ENCODE measurements at places on chromosomes 7 and 10.

GRCh38 chr10:15069230-15069629, 19.3 kb downstream of the ACBD7 start:
- DNase-seq, result no peak

DNA sequence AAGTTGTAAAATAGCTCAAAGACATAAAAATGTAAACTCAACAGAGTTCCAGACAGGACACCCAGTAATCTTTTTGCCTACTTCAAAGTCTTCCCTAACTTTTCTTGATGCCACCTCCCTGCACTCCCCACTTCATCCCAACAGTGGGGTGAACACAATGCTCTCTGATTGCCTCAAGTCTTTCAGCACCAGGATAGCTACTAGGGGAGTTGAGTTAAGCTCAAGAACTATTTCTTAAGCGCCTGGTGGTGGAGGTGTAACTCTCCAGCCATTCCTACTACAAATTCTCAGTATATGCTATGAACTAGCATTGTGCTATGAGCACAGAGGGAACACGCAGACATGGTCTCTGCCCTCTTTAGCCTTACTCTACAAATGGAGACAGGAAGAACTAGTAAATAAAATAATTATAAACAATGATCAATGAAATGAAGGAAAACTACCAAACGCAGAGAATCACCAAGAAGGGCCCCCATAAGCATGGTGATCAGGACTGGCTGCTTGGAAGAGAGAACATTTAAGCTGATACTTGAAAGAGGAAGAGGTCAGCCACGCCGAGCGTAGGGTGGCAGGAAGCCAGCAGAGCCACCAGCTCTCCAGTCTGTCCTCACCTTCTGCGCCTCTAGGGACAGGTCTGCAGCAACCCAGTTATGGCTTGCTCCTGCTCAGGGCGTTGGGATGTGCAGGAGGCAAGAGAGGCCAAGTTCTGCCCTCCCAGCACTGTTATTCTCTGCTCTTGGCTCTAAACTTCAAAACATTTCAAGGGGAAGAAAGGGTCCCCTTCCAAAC, 16.7 kb upstream of the FRA10AC1 start:
- DNase-seq, result no peak

GRCh38 chr7:148222721-148223120, 367.8 kb upstream of the C7orf33 start:
- no peak for DNase-seq

- DNase-seq, result no peak
Observed at GRCh38 chr10:62443866-62444265, 69.7 kb downstream of the ZNF365 start.

DNA sequence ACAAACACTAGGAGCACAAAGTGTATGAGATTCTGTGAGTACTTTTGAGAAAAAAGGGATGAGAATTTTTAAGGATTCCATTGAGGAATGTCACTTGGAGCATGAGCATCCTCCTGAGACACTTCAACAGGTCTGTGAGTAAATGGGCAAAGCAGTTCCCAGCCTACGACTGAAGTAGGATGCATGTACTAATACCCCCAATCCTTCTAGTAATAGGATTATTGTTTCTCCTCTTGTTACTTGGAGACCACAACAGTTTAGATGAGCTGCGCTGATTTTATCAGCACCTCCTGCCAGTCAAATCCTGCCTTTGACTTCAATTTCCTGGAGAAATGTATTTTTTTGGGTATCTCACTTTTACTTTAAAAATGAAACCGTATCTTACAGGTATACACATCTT, 820 bp downstream of the BBS9 start:
- no peak for DNase-seq

GRCh38 chr7:4460597-4460996, 221.5 kb upstream of the FOXK1 start:
- DNase-seq, result no peak

- no peak for DNase-seq
Observed at GRCh38 chr7:94301024-94301586, 93.6 kb upstream of the COL1A2 start.

- DNase-seq, result no peak
Observed at GRCh38 chr7:138587485-138587884, 113.7 kb downstream of the SVOPL start.

DNA sequence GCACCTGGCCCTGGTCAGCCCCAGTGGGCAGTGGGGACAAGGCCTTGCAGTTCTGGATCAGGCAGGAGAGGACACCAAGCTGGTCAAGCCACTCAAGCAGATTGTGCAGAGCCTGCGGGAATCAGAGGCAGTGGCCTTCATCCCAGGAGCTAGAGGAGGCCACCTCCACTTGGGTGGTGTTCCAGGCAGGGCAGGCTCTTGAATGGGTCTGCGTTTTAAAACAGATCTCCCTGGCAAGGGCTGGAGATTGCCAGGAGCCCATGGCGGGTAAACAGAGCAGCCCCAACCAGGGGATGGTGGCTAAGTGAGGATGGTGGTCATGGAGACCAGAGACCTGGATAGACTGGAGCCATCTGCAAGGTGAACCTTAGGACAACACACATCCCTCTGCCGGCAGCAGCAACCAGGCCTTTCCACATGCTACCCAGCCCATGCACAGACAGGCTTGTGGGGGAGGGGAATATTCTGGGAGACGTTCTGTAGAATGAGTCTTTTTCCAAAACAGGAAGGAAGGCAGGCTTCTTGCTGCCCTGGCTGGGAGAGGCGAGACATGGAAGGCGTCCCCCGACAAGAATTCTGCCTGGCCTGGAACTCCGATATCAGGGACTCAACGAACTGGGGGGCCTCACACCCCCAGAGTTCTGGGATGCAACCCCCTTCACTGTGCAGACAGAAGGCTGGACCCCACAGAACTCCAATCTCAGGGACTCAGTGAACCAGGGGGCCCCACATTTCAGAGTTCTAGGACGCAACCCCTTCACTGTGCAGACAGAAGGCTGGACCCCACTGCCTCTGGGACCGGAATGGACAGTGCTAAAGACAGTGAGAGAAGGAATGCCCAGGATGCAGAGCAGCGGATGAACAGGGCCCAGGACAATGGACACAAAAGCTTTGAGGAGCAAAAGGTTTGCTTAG, 264.8 kb downstream of the PTPRN2 start:
- no peak for DNase-seq

GRCh38 chr10:76624470-76624869, 1013.1 kb downstream of the KCNMA1 start:
- DNase-seq, result no peak

GRCh38 chr10:128102480-128103228, 23.6 kb downstream of the MKI67 start:
- DNase-seq, result no peak

- no peak for DNase-seq
Observed at GRCh38 chr10:50615658-50616057, 8.1 kb downstream of the SGMS1 start.

DNA sequence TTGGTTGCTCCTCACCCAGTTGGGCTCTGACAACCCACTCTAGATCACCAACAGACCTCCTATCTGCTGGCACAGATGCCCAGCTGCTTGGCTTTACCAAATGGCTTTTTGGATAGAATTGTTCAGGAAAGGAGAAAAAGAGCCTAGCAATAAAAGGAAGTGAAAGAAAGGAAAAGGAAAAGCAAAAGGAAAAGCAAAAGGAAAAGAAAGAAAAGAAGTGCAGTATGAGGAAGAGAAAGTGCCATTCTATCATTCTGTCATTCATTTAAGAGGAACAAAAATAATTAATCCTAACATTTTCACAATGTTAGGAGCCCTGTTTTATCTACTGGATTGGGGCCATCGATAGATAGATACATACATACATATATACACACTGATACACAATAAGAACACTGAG, 353.6 kb downstream of the THSD7A start:
- no peak for DNase-seq

GRCh38 chr10:88342733-88343310, 240.3 kb downstream of the RNLS start:
- DNase-seq, result no peak

- no peak for DNase-seq
Observed at GRCh38 chr7:37031571-37032257, 307.4 kb upstream of the AOAH start.

GRCh38 chr7:122887198-122887597, 938 bp upstream of the CADPS2 start:
- DNase-seq, result no peak

DNA sequence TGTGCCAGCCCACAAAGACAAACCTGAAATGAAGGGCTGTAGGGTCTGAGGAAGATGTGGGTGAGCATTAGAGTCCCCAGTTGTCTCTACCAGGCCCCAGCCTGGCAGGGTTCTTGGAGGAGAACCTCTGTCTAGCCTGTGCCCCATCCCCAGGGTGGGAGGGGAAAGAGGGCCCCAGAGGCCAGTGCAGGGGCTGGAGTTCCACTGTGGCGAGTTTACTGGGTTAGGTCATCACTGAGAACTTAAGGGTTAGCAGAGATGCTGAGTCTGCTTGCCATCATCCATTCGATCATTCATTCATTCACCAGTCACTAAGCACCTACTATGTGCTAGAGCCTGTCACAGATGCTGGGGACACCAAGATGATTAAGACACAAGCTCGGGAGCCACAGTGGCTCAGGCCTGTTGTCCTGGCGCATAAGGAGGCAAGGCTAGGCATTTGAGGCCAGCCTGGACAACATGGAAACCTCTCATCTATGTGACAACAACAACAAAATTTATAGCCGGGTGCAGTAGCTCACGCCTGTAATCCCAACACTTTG, 2.6 kb downstream of the ANKRD2 start:
- DNase-seq, result no peak

- no peak for DNase-seq
Observed at GRCh38 chr10:2972216-2972615, 95.1 kb upstream of the PFKP start.

DNA sequence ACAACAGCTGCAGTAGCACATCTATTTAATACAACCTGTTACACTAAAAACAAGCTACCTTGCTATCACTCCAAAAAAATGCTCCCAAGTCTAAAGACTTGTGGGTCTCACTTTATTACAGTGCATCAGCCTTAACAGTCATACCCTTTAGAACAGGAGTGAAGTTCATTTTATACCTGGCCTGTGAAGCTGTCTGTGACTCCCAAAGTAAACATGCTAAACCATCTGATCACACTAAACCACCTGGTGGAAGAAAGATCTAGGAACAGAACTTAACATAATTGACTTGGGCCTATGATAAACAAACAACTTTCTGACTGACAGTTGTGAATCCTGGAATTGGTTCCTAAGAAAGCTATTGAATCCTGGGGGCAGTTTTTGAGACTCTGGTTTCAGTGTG, 80.9 kb upstream of the ATP6V0A4 start:
- no peak for DNase-seq

DNA sequence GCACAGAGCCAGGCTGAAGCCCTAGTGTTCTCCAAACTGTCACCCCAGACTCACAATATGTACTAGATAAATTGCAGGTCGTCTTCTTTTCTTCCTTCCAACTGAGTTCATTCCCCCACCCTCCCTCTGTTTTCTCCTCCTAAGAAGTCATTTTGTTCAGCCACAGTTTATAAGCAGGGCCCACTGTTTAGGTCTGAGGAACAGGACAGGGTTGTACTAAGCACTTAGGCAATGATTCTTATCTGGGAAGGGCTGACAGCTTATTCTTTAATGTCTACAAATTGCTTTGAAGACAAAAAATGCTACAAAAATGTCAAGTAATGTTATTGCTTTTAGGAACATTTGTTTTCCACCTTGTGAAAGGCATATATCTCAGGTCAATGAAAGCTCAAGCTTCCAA, 59.1 kb downstream of the CDC123 start:
- no peak for DNase-seq

DNA sequence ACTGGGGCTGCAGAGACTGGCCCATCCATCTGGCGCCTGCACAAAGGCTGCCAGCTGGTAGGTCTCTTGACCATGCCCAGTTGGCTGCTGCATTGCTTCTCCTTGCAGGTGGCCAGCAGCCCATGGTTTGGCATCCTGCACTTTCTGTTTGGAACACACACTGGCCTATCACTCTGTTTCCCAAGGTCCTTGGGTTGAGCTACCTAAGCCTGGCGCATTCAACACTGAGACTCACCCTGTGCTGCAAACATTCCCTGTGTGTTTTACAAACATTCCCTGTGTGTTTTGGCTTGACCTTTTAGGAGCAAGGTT, 55.5 kb downstream of the TACR2 start:
- no peak for DNase-seq

GRCh38 chr7:12303062-12303461, 92.0 kb downstream of the TMEM106B start:
- DNase-seq, result no peak

DNA sequence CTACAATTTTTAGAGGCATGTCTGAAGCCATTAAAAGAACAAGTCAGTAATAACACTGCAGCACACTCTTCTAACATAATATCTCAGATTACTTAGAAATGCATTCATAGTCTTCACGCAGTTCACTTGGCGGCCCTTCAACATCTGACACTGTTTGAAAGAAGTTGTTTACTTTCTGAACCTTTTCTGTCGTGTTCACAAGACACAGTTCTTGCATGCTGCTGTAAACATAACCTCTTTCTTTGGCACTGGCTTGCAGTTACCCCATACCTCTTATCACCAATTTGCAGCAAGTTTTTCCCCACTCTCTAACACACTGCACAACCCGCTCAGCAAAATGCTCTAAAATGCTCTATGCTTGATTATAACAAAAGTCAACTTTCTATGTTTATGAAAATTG, 12.0 kb downstream of the PIP4K2A start:
- DNase-seq, result no peak

- DNase-seq, result no peak
Observed at GRCh38 chr10:44830022-44830421, 81.1 kb upstream of the TMEM72 start.

GRCh38 chr10:119401671-119402395, 140.7 kb downstream of the RGS10 start:
- DNase-seq, result no peak

Data from T-helper 2 cell (primary cell).